Progenitor cell of endocrine pancreas (in vitro differentiated cells): ENCODE measurements at places on chromosomes 1 and 21. TPM values are rescaled to one million over a fixed set of nuclear protein-coding genes. Genes with fewer than 3 reads are reported as not detected.

- DNase-seq = no peak
- H3K27ac ChIP-seq = no peak overlapping the region
- H3K27me3 ChIP-seq = no peaks in the 10 kb centered on the region
- no peak overlapping the region for H3K4me3 ChIP-seq
- H3K4me1 ChIP-seq = peaks cover 23% of the 10 kb centered on the region
Observed at GRCh38 chr1:51264451-51264850, 28.4 kb downstream of the RNF11 start.

DNA sequence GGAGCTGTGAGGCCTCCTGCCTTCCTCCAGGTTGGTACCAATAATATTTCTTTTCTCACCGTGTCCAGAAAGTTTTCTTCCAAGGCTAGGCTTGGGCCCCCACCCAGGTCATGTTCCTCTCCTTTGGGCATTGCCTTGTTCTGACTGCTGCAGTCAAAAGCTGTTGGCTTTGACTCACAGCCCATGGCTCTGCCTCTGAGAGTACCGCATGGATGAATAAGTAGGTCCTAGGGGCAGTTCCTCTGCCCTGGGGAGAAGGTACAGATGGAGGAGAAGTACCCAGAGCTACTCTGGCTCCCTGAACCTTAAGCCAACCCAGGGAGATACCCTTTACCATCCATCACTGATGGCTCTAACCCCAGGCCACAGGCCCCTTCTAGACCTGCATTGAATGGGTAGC lies 115.0 kb downstream of the NAV1 start:
- H3K4me1 ChIP-seq = peaks cover 5% of the 10 kb centered on the region
- H3K27ac ChIP-seq = no peak overlapping the region
- H3K4me3 ChIP-seq = no peak overlapping the region
- no peak for DNase-seq

DNA sequence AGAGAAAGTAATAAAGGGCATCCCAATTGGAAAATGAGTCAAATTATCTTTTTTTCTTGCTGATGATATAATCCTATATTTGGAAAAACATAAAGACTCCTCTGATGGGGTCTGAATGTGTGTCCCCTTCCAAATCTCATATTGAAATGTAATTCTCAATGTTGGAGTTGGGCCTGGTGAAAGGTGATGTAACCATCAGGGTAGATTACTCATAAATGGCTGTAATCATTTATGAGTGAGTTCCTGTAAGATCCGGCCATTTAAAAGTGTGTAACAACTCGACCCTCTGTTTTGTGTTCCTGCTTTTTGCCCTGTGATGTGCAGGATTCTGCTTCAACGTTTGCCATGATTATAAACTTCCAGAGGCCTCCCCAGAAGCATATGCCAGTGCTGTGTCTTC lies 44.3 kb upstream of the MAP1LC3C start:
- no peaks in the 10 kb centered on the region for H3K36me3 ChIP-seq
- no peak overlapping the region for H3K4me3 ChIP-seq
- DNase-seq = no peak
- H3K4me1 ChIP-seq = no peaks in the 10 kb centered on the region
- no peak overlapping the region for H3K27ac ChIP-seq
- no peaks in the 10 kb centered on the region for H3K27me3 ChIP-seq

- no peaks in the 10 kb centered on the region for H3K4me1 ChIP-seq
- H3K27me3 ChIP-seq = no peaks in the 10 kb centered on the region
- H3K27ac ChIP-seq = no peak overlapping the region
- no peak for DNase-seq
- no peak overlapping the region for H3K4me3 ChIP-seq
Observed at GRCh38 chr1:219472596-219472995, 140.3 kb downstream of the ZC3H11B start.

LRRC41 gene
- 100 and 103 TPM in 2 replicates for total RNA-seq

SHCBP1L gene
- total RNA-seq = not detected in 2 replicates

DNA sequence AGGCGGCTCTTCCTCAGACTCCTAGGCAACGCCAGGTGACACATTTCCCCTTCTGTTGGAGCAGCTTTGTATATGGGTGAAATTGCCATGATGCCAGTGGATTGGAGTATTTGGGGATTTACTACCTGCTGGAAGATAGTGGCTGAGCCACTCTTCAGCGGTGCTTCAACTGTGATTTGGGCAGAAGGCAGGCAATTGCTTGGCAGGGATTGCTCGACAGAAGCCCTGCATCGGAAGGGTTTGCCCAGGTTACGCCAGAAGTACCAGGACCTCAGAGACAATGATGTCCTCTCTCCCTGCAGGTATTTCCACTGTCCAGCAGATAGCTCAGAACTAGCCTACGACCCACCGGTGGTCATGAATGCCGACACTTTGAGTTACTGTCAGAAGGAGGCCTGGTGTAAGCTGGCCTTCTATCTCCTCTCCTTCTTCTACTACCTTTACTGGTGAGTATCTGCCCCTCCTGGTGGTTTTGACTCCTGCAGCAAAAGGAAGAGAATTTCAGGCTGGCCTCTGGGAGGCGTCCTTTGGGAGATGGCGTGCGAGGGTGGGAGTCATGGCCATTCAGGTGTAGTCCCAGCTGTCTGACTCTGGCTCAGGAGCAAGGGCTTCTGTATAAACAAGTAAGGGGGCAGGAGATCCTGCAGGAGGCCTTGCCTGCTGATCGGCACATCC lies 118.3 kb downstream of the CNIH3 start:
- peaks cover 28% of the 10 kb centered on the region for H3K4me1 ChIP-seq
- no peak overlapping the region for H3K27ac ChIP-seq
- no peak overlapping the region for H3K4me3 ChIP-seq

SYT6 gene
- total RNA-seq = 0.98 and 1.2 TPM in 2 replicates

KLHL17 gene
- 45.3 and 47.5 TPM in 2 replicates for total RNA-seq

CELA2B gene
- not detected in 2 replicates for total RNA-seq

- no peaks in the 10 kb centered on the region for H3K27me3 ChIP-seq
- no peak for DNase-seq
- H3K4me3 ChIP-seq = no peak overlapping the region
- H3K4me1 ChIP-seq = no peaks in the 10 kb centered on the region
Observed at GRCh38 chr1:230842801-230843200, 25.5 kb downstream of the C1orf198 start.

UTP25 gene
- 7.4 and 7.8 TPM in 2 replicates for total RNA-seq

GRCh38 chr1:51791888-51792287 lies 86.6 kb downstream of the NRDC start:
- DNase-seq = no peak
- peaks cover 43% of the 10 kb centered on the region for H3K4me1 ChIP-seq
- H3K27ac ChIP-seq = peak overlapping the region; percentile 63
- H3K27me3 ChIP-seq = no peaks in the 10 kb centered on the region
- peaks cover 63% of the 10 kb centered on the region for H3K36me3 ChIP-seq

CHRM3 gene
- 2.0 and 3.0 TPM in 2 replicates for total RNA-seq

GRCh38 chr21:38897532-38898421 lies 92.0 kb downstream of the ETS2 start:
- no peak overlapping the region for H3K27ac ChIP-seq
- H3K27me3 ChIP-seq = no peaks in the 10 kb centered on the region
- no peaks in the 10 kb centered on the region for H3K4me1 ChIP-seq
- H3K4me3 ChIP-seq = no peak overlapping the region

TLCD4 gene
- 33.8 and 34.2 TPM in 2 replicates for total RNA-seq
